GM19239 (cell line): ENCODE measurements at places on chromosomes 2 and 18.

- no peak for DNase-seq
Observed at GRCh38 chr18:26863122-26863879, 2.2 kb downstream of the AQP4 start.

DNA sequence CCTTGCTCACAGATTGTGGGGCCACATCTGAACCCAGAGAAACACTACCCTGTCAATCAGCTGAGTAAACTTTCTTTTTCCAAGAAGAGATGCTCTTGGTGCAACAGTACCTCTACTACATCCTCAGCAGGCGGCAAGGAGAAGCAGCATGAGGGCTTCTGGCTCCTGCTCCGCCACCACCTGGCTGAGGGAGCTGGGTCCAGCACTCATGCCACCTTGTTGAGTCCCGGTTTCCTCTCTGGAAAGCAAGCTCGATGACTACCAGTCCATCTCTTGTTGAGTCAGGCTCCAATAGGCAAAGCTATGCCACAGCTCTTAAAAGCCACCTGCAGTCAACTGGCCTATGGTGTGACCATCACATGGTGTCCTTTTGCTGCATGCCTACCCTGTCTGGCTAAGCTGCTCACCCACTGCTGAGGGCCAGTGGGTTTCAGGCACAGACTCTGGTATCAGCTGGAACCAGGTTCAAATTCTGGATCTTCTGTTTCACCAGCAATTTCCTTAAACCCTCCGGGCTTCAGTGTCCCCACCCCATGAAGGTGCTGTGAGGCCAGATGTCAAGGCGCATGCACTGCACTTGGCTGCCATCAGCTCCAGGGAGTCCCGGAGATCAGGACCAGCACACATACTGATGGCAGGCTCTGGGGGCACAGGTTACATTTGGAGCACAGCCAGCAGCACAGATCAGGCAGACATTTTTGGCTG is 42.5 kb upstream of the ACAA2 start:
- DNase-seq, result no peak

DNA sequence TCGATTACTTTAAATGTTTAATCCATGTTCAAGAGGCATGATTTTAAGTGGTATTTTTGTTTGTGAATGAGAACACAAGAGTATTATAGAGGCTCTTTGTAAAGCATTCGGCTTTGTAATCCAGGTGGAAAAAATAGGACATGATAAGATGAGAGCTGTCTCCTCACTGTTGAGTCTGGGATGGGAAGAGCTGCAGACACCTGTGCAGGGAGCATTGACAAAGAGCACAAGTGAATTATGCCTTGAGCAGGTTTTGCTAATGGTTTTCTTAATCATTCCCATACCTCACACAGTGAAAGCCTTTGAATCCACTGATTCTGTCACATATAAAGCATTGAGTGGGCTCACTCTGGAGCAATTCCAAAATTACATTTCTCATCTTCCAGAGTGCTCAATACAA is 9.6 kb downstream of the COL6A3 start:
- DNase-seq, result no peak

DNA sequence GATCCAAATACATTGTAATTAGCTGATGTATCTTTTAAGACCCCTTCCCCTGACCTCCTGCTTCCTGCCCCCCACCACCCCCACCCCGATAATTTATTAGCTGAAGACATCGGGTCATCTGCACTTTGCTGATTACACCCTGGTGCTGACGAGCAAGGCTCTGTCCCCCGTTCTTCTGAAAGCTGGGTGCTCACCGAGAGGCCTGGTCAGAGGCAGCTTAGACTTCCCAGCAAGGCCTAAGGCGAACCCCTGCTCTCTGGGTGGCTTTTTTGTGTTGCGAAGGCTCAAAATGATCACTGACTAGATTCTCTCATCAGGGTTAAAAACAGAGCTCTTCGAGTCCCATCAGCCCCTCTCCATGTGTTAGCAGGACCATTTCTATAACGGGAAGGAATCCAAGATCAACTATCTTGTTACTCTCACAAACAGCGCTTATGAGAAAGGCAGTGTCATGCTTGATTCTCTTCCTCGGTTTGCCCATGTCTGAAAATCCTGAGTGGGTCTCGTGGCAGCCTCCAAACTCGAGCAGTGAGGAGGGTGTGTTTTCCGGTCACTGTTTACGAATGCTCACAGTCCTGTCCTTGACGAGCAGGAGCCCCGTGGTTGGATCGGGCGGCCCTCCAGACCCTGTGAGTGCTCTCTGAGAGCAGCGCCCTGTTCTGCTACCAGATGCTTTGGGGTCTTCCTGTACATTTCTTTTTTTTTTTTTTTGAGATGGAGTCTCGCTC is 201.6 kb downstream of the HDAC4 start:
- DNase-seq, result no peak
